ENCODE measurements at places on chromosomes 12 and 14.

DNA sequence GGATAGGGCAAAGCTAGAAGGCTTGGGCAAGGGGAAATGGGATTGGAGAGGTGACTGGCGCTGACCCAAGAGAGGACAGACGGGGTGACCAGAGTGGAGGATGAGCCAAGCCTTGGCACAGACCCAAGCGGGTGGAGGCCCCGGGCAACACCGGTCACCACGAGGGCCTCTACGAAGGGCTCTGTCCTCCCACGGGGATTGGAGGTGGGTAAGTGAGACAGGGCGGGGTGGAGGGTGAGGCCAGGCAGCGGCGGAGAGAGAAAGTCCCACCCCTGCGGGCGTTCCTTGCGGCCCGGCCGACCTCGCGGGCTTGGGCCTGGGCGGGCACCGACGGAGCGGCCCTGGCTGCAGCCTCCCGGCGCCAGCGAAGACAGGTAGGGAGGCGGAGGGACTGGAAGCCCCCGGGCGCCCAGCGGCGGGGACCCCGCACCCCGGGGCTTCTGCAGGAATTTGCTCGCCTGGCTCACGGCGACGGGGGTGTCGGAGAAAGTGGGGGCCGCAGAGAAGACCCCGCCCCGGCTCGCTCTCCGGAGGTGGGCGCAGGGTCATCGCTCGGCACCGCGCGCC lies at the start of gene PAPLN:
Gene PAPLN, plus strand, starts transcription at position 288 of the 567 bp plus-strand sequence. CDS start 2,273 bp downstream, outside the sequence.
- no peak for DNase-seq

DNA sequence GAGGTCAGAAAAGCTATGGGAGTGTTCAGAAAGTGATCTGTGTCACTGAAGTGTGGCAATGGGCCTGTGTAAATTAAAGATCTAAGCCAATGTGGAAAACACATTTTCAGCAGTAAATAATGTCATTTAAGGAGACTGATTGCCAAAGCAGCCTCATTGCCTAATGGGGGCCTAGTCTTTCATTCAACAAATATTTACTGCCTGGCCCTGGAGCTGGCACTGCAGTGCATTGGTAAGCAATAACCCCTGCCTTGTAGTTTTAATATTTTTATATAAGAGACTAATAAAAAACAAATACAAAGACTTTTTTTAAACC lies 326.6 kb downstream of the BTG1 start:
- no peak for DNase-seq

DNA sequence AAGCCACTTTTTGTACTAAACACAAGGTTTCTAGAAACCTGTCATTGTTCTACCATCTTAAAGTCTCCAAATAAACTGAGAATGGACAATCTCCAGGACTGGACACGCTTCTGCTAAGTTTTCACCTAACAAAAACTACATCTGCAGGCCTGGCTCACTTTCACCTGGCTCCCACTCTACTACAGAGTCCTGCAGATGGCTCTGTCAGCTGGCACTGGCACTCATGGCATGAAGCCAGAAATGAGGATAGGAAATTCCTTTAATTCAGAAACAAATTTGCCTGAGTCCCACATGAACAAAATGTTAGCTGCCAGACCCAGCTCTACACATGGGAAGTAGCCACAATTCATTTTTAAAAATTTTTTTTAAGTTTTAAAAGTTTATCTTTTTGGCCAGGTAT lies 42.1 kb downstream of the STXBP6 start:
- no peak for DNase-seq

DNA sequence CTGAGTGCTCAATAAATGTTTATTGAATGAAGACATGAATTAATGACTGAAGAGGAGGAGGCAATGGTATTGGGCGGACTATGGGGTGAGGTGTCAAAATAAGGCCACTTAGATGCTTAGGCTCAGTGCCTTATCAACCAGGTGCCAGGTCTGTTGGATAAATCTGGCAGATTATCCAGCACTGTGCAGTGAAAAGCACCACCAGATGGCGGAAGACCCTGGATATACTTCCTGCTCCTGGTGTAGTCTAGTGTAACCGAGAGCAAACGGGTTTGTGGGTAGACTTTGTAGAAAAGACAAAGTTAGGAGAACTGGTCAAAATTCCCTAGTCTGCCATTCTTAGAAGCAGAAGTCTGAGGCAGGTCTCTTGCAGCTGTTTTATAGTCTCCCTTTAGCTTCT lies 306.3 kb downstream of the ATP23 start:
- no peak for DNase-seq

DNA sequence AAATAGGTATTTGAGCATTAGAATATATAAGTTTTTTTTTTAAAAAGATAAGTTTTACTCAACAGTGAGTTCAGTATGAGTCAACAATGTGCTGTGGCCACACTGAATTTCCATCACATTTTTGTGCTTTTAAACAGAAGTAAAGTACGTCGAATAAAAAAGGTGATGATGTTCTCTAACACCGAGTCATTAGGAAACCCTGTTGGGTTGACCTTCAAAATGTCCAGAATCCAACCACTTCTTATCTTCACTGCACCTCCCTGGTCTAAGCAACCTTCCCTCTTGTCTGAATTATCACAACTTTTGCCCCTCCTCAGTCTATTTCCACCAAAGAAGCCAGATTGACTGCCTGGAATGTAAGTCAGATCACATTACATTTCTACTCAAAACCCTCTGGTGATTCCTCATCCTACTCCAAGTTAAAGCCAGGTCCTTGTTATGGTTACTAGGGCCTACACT lies 43.0 kb upstream of the SYCP3 start:
- no peak for DNase-seq

- DNase-seq, result no peak
These were observed 24.7 kb downstream of the CAPRIN2 start for GRCh38 chr12:30730011-30730410.

GRCh38 chr14:22303589-22304195 lies 285.3 kb downstream of the DAD1 start:
- DNase-seq, result no peak

GRCh38 chr14:101250948-101251811 lies 310.1 kb upstream of the DIO3 start:
- DNase-seq, result no peak

DNA sequence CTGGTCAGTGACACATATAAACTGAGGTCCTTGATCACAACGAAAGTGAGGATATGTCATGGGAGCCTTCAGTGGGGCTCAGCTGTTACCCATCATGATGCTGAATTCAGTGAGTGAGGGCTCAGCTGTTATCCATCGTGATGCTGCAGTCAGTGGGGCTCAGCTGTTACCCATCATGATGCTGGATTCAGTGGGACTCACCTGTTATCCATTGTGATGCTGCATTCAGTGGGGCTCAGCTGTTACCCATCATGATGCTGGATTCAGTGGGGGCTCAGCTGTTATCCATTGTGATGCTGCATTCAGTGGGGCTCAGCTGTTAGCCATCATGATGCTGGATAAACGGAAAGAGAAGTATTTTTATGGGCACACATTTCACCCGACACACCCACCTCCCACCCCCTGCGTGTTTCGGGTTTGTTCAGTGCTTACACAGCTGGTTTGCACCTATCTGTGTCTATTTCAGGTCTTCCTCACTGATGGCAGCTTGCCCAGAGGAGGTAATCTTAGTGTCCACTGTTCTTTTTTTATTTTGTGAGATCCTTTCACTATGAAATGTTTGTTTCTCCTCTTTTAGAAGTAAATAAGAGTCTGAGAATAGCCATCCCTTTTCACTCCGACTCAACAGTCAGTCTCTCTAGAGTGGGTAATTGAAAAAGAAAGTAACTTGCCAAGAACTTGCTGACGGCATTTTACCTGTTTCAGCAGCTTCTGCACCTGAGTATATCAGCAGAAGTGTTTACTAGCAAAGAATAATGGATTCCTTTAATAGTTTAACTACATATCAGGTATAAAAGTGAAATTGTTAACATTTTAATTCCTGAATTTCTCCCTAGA lies 183.0 kb downstream of the ERC1 start:
- DNase-seq, result no peak

- peak; percentile 50 for DNase-seq
These were observed 3.9 kb upstream of the LRP1 start for GRCh38 chr12:57124261-57124877.

GRCh38 chr12:46256942-46257341 lies 11.9 kb downstream of the SLC38A1 start:
- no peak for DNase-seq

GRCh38 chr12:12294215-12295005 lies 27.6 kb upstream of the LRP6 start:
- no peak for DNase-seq
